NCI-H2171 (cell line): ENCODE measurements at places on chromosomes 6 and 20.

GRCh38 chr6:148689168-148689567 is 57.7 kb upstream of the UST start:
- DNase-seq, result no peak

DNA sequence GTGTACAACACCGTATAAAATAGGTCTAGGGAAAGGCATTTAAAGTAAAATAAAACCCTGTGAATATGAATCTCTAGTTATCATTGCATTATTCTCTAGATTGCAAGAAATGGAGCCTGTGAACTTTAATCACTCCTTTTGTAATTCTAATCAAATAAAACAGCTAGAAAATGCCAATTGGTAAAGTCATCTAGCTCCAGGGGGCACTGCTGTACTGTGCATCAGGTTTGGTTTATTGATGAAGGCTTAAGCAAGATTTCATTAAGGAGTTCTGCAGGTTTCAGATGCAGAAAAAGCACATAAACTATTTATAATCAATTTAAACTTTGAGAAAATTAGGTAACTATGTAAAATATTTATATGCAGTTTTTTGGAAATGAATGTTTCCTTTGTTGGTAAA is 645.0 kb downstream of the PHF3 start:
- peak; percentile 35 for DNase-seq

DNA sequence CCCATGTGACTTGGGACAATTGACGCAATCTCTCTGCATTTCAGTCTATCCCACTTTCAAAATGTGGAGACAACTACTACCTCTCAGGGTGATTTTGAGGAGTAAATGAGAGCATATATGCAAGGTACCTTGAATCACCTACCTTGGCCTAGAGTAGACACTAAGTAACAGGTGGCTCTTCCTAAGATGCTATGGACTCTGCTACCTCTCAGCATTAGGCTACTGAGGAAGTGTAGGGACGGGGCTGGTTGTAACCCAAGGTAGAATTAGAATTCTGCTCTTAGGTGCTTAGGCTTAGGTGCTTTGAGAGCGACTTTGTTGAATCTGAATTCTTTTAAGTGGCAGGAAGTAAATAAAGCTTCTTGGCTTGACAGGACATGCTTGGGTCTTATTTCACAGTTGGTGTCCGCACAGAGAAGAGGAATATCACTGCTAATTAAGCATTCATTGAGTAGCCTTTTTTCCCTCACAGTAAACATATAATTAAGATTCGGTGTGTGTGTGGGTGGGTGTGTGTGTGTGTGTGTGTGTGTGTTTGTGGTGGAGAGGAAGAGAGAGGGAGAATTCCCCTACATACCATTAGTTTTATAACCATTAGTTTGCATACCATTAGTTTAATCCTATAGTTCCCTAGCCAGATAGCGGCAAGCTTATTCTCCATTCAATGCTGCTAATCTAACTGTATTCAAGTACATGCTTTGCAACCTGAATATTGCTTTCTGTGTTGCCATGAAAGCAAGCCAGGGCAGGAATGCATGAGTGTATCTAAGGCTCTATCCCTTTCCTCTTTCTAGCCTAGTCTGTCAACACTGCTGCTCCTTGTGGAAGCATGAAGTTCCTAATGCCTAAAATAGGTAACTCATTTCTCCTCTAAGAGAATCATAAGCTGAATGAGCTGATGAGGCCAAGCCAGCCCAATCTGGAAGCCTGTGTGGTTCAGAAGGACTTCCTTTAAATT is 112.5 kb downstream of the IPCEF1 start:
- DNase-seq, result no peak

DNA sequence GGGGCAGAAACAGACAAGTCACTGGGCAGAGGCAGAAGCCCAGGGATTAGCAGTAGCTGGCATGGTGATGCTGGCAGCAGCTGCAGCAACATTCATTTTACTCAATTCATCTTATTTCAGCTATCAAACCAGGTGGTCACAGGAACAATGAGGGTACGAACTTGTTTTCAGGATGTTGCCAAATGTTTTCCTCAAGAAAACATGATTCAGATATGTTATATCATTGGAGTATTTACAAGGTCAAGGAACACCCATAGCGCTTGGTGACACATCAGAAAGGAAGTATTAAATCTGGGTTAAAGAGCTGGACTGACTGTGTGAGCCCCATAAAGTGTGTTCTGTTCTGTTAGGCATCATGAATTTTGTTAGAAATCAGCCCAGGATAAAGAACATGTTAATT is 456.9 kb upstream of the ID4 start:
- no peak for DNase-seq

DNA sequence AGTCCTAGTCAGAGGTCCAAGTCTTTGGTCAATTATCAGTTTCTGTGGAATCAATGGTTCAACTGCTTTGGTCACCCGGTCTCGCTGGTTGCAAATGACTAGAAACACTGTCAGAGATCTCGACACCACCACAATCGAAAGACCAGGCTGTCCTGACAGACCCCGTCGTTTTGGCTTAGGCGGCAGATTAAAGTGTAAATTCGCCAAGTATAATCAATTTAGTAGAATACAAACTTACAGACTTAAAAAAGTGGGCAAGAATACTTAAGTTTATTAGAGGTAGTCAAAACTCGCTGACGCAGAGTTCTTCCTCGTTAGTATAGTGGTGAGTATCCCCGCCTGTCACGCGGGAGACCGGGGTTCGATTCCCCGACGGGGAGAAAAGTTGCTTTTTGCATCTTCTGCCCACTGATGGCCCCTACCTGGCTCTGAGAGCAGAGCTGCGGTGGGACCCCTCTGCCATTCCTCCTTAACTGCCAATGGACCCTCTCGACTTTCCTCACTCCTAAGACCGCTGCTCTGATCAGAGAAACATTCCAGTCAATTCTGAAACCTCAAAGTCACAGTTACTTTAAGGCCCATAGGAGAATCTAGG is 30.6 kb upstream of the ZNF184 start:
- DNase-seq, result no peak

- DNase-seq, result no peak
Observed at GRCh38 chr6:69816569-69816968, 19.8 kb upstream of the LMBRD1 start.

DNA sequence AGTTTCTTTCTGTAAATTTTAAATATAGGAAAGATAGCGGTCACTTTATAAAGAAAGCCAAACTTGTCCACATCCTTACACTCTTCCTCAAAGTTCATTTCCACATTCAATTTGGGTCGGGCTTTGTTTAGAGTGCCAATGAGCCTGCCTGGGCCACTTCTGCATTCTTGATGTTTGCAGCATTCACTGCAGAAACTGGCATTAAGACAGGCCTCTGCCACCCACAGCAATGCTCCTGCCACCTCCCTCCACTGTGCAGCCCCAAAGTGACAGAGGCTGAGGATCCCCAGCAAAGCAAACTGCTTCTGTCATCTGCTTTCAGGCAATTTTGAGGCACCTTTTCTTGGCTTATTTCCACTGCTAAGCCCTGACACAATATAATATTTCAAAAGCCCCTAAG is 61.2 kb downstream of the TNFAIP3 start:
- no peak for DNase-seq

DNA sequence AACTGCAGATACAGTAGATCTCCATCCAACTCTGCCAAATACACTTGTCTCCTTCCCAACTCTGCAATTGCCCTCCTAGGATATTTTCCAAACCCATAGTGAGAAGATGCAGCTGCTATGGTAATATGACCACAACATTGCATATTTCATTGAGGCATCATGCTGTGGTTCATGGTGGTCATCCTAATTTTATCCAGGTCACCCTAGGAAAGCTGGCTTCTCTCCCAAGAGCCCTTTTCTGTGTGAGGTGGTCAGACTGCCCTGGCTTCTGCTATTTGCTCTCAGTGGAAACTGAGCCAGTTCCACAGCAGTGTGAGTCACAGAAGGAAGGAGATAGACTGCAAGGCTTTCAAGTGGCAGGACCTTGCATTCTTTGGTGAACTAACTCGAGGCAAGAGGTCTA is 5.5 kb downstream of the OGFRL1 start:
- DNase-seq, result no peak

GRCh38 chr20:11204926-11205768 is 531.3 kb upstream of the JAG1 start:
- peak; percentile 5 for DNase-seq

- DNase-seq, result no peak
Observed at GRCh38 chr6:83313882-83314281, 117.0 kb downstream of the ME1 start.

GRCh38 chr20:2838170-2838797 is 2.2 kb downstream of the PCED1A start:
- DNase-seq, result no peak

GRCh38 chr6:33069021-33069738 is 4.3 kb downstream of the HLA-DPA1 start:
- no peak for DNase-seq

- DNase-seq, result peak; percentile 37
Observed at GRCh38 chr20:57092112-57092899, 174.1 kb downstream of the BMP7 start.

DNA sequence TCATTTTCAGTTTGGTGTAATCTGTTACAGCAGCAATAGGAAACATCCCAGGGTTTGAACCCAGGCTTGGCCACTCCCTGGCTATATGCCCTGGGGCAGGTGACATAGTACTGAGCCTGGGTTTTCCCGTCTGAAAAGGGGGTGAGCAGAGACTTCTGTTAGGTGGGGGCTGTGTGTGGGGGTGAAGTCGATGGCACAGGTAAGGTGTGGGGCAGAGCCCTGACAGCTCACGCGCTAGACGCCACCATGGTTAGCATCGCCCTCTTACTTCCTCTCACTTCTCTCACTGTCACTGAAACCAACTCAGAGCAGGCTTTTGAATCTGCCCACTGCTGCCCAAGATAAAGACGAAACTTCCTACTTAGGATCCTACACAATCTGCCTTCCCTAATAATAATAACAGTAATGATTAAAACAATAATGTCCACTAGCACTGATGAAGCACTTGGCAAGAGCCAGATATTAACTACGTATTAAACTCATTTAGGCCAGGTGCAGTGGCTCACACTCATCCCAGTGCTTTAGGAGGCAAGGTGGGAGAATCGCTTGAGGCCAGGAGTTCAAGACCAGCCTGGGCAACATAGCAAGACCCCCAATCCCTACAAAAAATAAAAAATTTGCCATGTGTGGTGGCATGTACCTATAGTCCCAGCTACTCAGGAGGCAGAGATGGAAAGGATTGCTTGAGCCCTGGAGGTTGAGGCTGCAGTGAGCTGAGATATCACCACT is 117.9 kb upstream of the PTPN1 start:
- DNase-seq, result no peak

GRCh38 chr6:119614138-119614537 is 264.6 kb upstream of the MAN1A1 start:
- DNase-seq, result no peak

DNA sequence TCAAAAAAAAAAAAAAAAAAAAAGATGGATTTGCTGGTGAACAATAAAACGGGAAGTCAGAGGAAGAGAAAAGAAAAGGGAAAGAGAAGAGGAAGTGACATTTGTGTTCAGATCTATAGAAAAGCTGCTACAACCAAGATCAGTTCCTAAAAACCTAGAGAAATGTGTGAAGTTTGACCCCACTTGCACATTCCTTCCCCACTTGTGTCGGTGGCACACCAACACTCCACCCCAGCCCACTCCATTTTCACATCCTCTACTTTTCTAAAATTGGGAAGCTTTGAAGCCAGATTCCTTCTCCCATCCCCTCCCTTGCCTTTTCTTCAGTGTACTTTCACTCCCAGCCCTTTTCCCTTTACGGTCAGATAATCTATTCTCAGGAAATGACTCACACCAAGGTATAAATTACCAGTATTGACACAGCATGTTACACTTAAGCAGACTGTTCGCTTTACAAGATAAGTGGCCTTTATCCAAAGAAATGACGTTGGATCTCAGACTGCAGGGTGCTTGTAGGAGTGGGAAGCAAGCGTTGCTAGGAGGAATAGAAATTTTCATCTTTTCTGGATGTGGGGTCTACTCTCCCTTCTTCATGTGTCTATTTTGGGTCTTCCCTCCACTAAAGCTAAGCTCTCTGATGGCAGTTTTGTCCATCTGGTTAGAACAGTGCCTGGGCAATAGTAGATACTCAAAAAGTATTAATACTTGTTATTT is 92.5 kb upstream of the ADGRF1 start:
- no peak for DNase-seq

DNA sequence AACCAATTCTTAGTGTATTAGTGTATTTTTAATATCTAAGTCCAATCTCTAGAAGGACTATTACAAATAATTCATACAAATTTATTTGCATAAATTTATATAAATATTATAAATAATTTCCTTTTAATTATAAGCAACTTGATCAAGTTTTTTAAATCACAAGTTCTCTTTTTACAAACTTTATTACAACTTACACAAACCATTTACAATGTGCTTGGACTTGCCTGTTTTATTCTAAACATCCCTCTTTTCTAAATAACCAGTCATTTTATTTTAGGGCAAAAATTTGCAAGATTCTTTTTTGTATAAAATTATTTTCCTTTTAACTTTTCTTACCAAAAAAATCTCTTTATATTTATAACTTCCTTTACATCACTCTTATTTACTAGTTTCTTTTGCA is 83.5 kb upstream of the SYNCRIP start:
- no peak for DNase-seq

DNA sequence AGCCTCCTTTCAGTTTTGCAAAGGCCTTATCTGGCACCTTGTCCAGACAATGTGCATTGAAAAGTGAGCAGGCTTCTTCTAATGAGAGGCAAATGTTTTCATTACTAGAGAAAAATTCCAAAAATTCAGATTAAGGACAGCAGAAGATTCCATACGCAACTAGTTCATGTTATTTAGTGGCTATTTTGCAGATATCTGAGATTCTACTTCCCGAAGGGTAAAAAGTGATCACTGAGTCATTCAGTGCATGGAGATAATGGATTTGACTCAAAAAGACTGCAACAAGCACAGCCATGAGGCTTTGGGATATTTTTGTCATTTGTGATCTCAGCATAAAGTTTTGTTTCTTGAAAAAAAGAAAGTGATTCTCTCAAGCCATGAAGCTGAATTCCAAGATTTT is 29.9 kb downstream of the METTL24 start:
- no peak for DNase-seq

DNA sequence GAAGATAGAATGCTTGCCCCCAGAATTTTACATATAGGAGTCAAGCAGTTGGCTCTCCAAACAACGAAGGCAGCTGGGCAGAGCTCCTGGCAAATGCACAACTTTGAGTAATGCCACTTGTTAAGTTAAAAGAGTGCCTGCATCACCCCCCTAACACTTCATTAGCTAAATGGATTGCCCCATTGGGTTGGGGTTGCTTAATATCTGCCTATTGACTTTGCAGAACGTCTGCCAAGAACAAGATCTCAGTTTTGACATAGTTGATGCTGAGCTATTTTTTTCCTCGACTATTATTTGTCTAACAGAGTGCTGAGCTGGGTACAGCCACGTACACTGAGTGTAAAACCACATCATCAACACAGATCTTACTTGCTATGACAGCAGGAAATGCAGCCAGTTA is 12.1 kb downstream of the ANKRD60 start:
- DNase-seq, result no peak

DNA sequence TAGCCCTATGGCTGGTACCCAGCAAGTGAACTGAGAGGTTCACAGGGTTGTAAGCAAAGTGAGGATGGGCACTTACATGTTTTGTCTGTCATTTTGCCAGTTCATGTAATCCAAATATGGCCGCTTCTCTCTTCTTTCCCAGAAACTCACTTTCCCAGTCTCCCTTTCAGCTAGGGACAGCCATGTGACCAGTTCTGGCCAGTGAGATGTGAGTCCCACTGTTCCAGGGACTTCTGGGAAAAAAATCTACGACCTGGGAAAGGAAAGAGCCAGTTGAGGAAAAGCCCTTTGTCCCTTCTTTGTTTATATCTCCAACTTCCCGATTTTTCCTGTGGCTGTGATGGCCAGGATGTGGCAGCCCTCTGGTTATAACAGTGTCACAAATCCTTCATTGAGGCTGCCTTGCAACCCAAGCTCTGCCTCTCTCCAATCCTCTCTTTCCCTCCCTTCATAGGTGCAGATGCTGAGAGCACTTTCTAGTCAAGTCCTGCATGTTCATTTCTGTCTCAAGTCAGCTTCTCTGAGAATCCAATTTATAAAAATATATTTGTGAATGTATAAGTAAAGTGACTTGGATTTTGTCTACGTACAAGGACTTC is 148.6 kb upstream of the ZFP64 start:
- peak; percentile 39 for DNase-seq
